T follicular helper cell (primary cell): ENCODE measurements at places on chromosomes 6 and 20.

DNA sequence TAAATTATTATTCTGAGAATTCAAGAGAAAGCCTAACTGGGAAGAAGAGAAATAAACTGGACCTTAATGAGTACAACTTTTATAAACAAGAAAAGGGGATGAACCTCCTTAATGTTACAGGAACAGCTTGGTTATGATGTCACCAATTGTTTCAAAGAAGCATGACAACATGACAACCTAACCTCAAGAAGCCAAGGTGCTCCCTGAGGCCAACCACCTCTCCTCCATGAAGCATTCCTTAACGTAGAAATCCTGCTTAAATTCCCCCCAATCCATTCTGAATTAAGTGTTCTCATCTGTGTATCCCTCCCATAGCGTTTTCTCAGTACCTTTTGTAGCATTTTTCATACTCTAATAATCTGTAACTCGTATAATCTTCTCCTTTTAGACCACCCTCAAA, 1.7 kb downstream of the HBS1L start:
- no peak for DNase-seq

GRCh38 chr6:34560366-34561226, 4.5 kb upstream of the SPDEF start:
- no peak for DNase-seq

DNA sequence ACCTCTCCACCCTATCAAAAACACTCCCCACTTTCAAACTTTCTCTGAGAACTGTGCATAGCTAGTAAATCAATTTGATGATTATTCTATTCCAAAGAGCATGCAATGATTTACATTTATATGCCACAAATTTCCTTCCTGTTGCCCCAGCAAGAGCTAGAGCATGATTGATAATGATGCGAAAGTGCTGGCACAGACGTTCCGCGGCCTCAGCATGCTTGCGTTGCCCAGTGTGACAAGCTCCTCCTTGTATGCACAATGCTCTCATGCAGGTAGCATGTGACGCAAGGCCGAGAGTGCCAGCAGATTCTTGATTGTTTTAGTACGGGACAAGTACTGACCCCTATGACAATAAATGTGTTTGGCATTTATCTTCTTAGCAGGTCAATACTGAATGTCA, 696.3 kb upstream of the SLC35B3 start:
- no peak for DNase-seq

DNA sequence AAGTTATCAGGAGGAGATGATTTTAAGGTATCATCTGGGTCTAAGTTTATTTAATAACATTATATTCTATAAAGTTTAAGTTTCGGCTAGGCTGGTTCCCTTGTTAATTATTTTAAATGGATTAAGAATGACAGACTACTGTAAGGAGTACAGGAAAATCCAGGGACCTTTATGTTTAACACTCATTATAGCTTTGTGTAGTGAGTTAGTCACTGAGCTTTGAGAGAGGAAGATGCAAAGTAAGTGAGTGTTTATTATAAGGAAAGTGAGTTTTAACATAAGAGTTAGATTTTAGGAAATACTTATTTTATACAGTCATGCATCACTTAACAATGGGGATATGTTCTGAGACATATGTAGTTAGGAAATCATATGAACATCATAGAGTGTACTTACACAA, 485.5 kb downstream of the MMUT start:
- no peak for DNase-seq

GRCh38 chr6:43075670-43076463, at the start of gene PTK7:
Gene PTK7, plus strand, starts transcription at chr6:43076314. Its CDS starts 175 bp downstream, at chr6:43076489.
- no peak for DNase-seq

DNA sequence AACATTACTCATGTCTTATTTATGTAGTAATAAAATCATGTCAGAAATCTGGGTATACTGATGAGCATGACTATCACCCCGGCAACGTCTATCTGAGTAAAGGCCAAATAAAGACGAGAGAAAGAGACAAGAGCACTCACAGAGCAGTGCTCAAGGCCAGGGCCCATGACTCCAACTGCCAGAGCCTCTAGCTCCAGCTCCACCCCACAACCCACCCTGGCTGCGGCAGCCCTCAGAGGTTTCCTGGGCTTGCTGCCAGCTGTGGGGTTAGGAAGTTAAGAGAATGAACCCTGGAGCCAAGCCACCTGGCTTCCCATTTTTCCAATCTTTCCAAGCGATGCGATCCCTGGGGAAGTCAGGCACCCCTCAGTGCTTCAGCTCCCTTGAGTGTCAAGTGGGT, 92.0 kb upstream of the PAX1 start:
- DNase-seq: no peak
